AG09309 (cell line): ENCODE measurements at places on chromosomes 1 and 21.

DNA sequence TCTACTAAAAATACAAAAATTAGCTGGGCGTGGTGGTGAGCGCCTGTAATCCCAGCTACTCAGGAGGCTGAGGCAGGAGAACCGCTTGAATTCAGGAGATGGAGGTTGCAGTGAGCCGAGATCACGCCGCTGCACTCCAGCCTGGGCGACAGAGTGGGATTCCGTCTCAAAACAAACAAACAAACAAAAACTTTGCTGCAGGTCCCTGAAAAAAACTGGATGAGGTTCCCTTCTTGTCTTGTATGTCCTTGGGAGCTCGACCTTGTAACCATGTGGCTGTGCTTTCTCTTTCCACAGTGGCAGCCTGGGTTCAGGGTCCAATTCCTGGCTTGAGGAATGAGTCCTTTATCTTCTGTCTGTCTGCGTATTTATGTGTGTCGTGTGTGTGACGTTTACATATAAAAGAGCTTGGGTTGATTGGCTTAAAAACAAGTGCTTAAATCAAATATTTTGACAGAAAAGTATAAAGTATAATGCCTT is 18.0 kb upstream of the COX20 start:
- no peak for DNase-seq

GRCh38 chr1:113980110-113980509 is 836 bp downstream of the OLFML3 start:
- no peak for DNase-seq

DNA sequence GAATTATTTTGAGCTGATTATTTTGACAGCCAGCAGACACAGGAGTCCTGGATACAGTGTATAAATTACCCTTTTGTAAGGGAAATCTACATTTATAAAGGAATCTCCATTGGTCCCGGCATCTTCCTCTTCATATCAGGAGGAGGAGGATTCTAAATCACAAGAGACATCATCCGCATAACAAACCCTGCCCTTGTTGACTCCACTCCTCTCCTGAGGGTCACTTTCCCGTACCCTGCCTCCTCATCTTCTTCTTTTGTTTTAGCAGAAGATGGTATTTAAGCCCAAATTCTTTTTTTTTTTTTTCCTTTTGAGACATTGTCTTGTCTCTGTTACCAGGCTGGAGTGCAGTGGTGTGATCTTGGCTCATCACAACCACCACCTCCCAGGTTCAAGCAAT is 14.6 kb upstream of the PKNOX1 start:
- no peak for DNase-seq

DNA sequence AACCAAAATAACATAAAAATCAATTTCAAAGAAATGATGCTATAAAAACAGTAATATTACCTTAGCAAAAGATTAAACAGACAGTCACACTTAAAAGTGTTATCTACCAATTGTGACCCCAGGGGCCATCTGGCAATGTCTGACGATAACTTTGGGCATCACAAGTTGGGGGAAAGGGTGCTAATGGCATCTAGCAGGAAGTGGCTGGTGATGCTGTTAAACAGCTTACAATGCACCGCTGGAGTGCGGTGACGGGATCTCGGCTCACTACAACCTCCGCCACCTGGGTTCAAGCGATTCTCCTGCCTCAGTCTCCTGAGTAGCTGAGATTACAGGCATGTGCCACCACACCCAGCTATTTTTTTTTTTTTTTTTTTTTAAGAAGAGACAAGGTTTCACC is 27.6 kb downstream of the NUP133 start:
- DNase-seq, result no peak

DNA sequence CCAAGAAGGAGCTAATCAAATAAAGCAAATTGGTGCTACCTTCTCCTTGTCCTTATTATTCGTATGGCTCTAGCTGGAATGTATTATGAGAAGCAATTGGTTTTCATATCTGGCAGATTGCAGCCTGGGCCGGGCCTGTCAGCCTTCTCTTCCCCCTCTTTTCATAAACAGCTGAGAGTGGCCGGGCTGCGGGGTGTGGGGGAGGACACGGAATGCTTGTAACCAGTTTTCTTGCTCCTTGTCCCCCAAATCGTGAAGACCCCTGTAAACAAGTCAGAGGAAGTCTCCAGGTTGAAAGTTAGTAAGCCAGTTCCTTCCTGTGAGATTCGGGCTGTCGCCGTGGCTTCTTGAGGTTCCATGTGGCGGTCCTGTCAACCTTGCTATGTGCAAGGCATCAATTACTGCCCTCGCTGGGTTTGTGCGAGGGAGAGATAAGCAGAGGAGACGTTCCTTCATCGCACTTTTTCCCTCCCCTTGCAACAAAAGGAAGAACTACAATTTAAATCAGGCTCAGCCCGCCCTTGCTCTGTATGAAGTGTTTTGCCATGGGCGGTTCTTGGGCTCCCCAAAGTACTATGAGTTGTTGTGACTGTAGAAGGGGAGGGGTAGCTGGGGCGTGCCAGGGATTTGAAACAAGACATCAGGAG is 450.7 kb downstream of the CAMTA1 start:
- DNase-seq, result no peak

- DNase-seq, result no peak
These were observed 49.3 kb upstream of the TARBP1 start for GRCh38 chr1:234528074-234528865.

DNA sequence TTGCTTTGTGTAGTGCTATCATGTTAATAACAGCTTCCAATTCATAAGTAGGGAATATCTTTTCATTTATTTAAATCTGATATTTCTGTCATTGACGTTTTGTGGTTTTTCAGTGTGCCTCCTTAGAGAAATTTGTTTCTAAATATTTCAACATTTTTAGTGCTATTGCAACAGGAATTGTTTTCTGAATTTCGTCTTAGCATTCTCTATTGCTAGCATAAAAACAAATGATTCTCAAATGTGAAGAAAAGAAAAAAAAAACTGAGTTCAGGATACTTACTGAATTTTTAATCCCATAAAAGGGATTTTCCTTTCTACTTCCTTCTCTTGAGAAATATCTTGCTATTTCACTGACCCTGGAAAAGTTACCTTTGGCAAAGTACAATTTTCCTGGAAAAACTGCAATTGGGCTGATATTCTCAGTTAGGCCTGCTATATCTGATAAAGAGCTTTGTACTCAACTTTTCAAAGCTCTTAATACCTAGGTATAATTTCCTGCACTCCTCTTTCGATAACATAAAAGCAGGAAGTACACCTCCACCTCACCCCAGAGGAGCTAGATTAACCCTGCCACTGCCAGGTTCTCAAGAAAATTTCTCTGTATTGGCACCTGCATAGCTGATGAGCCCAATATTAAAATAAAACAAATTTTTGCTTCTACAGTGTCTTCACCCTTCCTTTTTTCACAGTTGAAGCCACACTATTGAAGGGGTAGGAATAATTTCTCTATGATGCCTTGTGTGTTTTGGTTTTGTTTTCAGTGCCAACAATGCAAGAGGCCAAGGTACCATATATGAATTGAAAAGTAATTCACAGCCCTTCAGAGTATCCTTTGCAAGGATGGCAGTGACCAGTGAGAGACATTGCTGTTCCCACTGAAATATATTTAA is 35.6 kb downstream of the PTPN14 start:
- DNase-seq, result no peak

DNA sequence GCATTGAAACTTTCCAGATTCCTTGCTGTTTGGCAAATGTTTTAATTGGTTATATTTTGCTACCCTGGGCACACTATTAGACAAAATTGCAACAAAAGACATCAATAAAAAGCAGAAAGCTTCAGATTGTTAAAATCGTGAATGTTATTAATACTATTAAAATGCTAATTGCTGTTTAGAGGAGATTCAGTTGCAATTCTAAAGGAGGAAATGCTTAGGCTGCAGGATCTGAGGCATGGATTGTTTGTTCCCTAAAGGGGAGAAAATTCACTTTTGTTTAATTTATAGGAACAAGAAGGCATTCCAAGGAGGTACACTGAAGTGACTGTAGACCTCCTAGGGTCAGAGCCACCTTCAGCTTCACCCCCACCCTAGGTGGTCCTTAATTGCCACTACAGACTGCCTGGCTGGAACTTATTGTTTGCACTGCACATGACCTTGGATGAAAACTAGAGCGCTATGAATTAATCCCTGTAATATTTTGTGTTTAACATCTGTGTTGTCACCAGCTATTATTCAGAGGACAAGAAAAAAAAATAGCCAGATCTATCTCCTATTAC is 1266.9 kb upstream of the ADGRL2 start:
- DNase-seq, result no peak

- DNase-seq, result no peak
These were observed 340.6 kb downstream of the ZNF326 start for GRCh38 chr1:90335558-90335957.

DNA sequence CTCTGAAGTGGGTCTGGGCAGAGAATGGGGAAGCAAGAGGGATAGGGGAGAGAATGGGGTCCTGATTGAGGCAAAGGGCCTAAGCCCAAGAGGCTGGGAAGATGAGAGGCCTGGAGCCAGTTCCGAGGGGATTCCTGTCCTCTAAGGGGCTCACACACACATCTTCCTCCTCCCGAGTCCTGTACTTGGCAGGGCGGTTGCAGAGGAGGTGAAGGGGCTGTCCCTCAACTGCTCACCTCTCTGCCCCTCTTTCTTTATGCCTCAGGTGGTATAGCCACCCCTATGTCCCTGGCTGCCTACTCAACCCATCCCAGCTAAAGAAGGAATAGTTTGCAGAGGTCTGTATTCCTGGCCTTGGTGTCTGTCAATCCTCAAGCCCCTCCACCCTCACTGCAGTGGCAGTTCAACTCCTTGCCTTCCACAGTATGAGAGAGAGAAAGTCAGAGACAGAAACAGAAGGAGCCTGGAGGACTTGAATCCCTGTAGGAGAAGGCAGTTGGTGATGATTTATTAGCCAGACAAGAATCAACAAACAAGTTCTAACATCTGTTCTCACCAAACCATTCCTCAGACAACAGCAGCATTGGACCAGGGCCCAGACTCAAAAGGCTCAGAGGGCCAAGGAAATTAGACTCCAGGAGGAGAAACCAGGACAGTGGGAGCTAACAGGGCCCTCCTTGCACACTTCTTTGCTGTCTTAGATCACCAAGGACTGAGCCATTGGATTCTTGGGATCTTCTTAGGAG is 10.7 kb downstream of the SH2D2A start:
- peak; percentile 89 for DNase-seq

- DNase-seq, result no peak
These were observed 40.9 kb upstream of the SIK1 start for GRCh38 chr21:43467785-43468184.

- no peak for DNase-seq
These were observed 6.5 kb downstream of the LGR6 start for GRCh38 chr1:202200112-202200548.

GRCh38 chr1:100584761-100585745 is 47.1 kb downstream of the GPR88 start:
- DNase-seq, result no peak

DNA sequence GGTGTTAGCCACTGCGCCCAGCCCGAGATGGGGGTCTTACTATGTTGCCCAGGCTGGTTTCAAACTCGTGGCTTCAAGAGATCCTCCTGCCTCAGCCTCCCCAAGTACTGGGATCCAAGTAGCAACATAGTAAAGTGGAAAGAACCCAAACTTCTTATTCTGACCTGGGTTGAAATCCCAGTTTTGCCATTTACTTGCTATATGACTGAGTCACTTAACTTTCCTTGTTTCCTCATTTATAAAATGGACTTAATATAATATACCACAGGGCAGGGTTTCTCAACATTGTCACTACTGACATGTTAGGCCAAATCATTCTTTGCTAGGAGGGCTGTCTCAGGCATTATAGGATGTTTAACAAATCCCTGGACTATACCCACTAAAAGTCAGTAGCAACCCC is 6.7 kb downstream of the PFDN2 start:
- DNase-seq, result no peak

DNA sequence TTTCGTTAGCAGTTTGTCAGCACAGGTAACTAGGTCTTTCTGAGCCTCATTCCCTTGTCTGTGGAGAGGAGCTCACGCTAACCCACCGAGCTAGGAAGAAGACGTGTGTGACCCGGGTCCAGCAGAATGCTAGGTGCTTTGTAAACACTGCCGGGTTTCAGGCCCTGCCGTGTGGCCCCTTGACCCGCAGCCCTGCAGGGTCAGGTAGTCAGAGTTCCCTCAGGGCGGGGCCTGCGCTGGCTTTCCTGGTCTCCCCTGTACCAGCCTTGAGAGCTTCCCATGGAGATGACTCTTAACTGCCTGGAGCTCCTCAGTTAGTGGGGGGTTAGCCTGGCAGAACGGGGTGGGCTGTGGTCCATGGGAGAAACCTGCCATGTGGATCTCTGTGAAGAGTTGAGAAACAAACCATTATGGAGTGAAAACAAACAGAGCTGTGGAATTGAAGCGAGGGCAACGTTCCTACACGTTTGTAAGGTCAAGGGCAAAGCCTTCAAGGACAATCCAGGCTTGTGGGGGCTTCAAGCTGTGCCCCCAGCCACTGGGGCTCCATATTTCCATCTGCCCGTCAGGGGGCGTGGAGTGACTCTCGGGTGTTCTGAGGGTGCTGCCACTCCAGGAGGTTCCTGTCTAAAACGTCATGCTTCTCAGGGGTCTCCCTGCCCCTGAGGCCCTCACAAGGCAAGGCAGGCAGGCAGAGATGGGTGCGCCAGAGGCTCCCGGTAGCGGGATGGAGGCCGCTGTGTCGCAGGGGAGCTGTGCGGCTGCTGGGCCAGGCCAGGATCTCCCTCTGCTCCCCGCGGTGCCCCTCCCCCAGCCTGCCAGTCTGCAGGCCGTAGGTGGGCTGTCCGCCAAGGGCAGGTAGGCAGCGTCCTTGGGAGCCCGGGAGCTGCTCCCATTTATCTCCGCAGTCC is 23.8 kb downstream of the LHX4 start:
- DNase-seq, result no peak

DNA sequence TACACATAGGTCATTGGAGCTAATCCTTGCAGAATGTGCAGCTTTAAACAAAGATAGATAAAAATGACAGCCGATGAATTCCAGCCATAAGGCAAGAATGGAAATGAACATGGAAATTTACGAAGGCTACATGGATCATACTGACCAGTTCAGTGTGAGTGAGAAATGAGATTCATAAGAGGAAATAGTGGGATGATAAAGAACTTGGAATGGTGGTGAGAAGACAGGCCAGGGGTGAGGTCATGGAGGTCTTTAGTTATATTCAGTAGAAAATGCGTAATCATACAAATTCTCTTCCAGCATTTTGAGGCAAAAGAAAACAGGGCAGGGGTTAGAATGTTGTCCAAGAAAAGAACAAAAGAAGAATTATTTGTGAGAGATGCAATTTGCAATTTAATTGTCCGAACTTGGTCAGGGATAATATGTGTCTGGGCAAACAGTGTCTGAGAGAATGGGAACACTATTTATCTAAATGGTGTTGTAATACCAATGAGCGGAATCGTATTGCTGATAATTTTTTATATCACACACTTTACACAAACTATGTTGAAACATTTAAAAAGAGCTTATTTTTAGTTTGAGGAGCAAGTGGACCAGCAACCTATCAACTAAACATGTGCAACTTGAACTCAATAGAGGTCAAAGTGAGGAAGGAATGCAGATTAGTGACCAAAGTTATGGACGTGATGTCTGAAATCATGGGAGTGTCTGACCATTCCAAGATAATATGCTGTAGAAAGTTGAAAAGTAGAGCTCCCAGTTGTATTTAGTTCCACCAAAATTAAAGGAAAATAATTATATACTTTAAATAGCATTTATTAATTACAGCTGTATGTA is 739.0 kb upstream of the NCAM2 start:
- DNase-seq, result no peak

GRCh38 chr1:230104395-230105244 is 37.6 kb downstream of the GALNT2 start:
- DNase-seq, result peak; percentile 98

GRCh38 chr1:109094377-109094803 is 3.8 kb downstream of the TMEM167B start:
- no peak for DNase-seq
